ENCODE measurements at places on chromosomes 11 and 22. TPM values are rescaled to one million over a fixed set of nuclear protein-coding genes. Genes with fewer than 3 reads are reported as not detected.

The PLEKHA7 gene
- total RNA-seq: 0.56 TPM

DNA sequence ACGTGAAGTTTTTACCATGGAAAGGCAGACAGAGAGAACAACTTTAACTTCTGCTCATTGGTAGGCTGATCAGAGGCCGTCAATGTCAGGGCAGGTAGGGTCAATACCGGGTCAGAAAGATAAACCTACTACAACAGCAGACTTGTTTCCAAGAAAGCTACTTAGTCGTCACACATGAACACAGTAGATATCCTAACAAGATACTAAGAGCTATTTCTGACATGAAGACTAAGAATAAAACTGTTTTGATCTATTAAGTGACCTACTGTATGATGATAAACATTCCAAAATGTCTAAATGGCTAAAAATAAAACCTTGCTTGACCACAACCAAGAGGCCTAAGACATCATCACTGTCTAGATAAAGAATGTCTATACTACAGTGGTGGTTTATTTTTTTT lies 231.3 kb downstream of the CADM1 start:
- no peak for DNase-seq

- no peak for DNase-seq
These were observed 96.0 kb downstream of the SEZ6L start for GRCh38 chr22:26265281-26265680.

DNA sequence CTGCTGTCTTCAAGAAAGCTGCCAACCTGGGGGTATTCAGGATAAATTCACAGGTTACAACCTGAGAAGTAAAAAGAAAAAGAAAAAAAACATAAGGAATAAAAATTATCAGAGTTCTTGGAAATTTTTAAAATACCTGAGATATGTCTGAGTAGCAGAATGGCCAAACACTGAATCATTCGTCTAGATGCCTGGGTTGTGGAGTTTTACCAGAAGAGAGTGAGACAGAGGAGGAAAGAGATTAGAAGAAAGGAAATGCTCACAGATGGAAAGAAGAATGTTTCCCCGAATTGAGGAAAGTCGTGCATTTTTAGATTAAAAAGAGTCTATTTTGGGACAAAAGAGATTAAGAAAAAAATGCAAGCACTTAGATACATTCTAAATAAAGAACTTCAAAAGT lies 1026.7 kb downstream of the TBC1D22A start:
- DNase-seq: no peak

DNA sequence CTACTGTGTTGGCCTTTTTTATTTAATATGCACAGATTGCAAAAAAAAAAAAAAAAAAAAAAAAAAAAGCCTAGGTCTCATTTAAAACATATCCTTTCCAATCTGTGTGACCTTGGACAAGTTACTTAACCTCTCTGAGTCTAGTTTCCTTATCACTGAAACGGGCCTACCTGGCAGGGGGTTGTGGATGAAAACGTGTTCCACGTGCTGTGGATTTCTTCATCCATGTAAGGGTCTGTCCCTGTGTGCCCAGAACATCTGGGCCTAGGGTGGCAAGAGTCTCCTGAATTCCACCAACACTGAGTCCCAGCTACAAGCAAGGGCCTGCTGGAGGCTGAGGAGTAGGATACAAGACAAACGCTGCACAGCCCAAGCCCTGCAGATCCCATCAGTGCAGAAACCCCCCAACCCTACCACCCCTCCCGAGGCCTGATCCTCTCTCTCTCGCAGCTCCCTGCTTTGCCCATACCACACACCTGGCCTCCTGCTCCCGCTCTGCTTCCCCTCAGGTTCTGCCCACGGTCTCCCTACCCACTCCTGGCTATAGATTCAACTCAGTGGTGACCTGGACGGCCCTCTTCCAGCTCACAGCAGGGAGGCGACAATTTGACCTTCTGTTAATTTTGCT lies 4.7 kb upstream of the GNAZ start:
- no peak for DNase-seq

- no peak for DNase-seq
These were observed 11.6 kb downstream of the LMNTD2 start for GRCh38 chr11:548700-549603.

Data from pulmonary artery endothelial cell (primary cell).